Kasumi-1 (cell line): ENCODE measurements at places on chromosomes 12 and 14.
A peak's percentile ranks its signal among the peaks of the same experiment; 100 is the strongest.

- DNase-seq = no peak
Measured at GRCh38 chr12:29350080-29350479, 30.9 kb downstream of the ERGIC2 start.

- DNase-seq = peak; percentile 7
Measured at GRCh38 chr14:66377574-66377973, 108.6 kb upstream of the CCDC196 start.

GRCh38 chr12:56872366-56872765, 61.8 kb downstream of the SDR9C7 start:
- no peak for DNase-seq

- no peak for DNase-seq
Measured at GRCh38 chr12:32836710-32837109, 59.9 kb downstream of the PKP2 start.

- no peak for DNase-seq
Measured at GRCh38 chr12:23174917-23175316, 549.9 kb downstream of the ETNK1 start.

DNA sequence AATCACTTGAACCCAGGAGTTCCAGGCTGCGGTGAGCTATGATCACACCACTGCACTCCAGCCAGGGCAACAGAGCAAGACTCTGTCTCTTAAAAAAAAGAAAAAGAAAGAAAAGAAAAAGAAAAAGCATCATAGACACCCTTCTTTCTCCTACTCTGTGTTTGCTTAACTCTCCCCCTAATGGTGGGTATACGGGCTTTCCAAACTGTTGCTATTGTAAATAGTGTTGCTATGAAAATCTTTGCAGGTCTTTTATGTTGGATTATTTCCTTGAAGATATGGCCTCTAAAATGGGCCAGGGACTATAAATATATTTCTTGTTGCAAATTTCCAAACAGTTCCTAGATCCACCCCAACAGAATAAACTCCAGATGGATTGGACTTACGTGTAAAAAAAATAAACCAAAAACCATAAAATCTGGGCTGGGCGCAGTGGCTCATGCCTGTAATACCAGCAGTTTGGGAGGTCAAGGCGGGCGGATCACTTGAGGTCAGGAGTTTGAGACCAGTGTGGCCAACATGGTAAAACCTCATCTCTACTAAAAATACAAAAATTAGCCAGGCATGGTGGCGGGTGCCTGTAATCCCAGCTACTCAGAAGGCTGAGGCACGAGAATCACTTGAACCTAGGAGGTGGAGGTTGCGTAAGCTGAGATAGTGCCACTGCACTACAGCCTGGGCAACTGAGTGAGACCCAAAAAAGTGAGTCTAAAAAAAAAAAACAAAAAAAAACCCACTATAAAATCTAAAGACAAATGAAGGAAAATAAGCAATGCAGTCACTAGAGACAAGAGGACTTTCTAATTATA, 25.9 kb downstream of the NFKBIA start:
- no peak for DNase-seq

DNA sequence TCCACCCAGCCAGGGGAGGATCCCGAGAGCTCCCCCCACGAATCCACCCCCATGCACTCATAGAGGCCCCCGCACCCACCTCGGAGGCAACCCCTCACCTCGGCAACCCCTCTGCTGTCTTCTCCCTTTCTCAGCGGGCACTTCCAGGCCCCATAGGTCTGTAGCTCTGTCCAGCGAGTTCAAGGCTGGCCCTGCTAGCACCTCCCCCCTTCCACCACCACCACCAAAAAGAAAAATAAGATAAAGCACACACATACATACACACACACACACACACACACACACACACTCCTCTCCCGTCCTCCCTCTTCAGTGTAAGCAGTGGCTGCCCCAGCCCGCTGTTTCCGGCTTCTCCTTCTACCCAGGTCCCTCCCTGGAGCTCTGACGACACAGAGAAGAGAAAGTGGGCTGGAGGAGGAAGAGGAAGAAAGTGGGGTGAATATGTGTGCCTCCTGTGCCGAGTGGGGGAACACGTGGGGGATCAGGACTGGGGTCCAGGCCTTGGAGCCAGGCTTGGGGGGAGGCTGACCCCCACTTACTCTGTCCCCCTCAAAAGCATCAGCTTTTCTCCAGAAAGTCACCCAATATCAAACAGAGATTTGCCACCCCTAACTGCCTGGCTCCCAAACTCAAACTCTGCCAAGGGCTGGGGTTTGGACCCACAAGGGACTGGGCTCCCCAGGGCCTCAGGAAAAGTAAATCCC, at the start of gene STAT6:
Gene STAT6, minus strand, starts transcription at position 332 of the 704 bp plus-strand sequence. CDS start 3,084 bp downstream, outside the sequence.
- peak; percentile 95 for DNase-seq

DNA sequence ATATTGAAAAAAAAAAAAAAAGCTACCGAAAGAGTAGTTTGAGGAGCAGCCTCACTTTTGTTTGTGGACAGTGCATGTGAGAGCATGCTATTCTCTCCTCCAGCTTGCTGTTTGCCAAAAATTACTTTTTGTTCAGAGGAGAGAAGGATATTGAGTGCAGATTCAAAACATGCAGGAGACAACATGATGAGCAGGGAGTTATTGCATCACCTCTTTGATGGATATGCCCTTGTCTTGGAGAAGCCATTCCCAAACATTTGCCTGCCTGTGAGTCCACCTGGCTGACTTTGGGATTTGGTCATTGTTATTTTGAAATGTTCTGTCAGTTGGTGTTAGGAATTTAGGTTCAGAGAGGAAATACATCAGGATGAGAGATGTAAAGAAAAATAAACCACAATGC, 2.4 kb downstream of the C12orf75 start:
- no peak for DNase-seq

- DNase-seq = no peak
Measured at GRCh38 chr12:41365653-41366171, 177.6 kb downstream of the PDZRN4 start.

GRCh38 chr12:452667-453210, 7.0 kb upstream of the B4GALNT3 start:
- DNase-seq = no peak

DNA sequence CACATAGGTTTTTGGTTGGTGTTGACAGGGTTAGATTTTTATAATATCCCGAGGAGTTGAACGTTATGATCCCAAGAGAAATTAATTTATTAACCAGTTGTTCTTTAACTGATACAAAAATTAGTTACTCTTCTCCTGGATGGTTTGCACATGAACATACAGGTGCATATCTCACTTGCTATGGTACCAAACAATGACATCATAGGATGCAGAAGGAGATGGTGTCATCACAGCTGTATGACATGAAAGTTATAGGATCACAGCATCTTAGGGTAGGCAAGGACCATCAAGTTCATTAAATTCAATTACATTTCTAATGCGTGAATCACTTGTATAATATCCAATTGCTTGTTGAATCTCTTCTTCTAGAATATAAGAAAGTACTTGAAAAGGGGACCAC, 175.8 kb downstream of the PAH start:
- DNase-seq = no peak

- DNase-seq = no peak
Measured at GRCh38 chr14:91857614-91858013, 9.7 kb downstream of the TC2N start.

GRCh38 chr12:131454418-131455217, 256.3 kb upstream of the SFSWAP start:
- DNase-seq = peak; percentile 14

DNA sequence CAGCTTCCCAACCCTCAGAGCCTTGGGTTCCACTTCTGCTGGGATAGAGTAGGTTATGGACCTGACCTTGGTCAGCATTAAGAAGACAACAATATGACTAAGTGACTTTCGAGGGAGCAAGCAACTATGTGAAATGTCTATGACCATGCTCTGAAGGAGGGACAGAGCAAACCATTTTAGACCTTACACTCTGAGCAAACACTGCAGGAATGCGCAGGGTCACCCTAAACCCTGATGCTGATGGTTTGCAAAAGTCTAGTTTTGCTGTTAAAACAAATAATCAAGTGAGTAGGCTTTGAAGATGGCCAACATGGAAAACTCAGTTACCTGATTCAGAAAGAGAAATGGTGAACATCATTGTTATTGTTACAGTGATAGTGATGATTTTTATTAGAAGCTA, 8.7 kb downstream of the ZCCHC8 start:
- DNase-seq = no peak

DNA sequence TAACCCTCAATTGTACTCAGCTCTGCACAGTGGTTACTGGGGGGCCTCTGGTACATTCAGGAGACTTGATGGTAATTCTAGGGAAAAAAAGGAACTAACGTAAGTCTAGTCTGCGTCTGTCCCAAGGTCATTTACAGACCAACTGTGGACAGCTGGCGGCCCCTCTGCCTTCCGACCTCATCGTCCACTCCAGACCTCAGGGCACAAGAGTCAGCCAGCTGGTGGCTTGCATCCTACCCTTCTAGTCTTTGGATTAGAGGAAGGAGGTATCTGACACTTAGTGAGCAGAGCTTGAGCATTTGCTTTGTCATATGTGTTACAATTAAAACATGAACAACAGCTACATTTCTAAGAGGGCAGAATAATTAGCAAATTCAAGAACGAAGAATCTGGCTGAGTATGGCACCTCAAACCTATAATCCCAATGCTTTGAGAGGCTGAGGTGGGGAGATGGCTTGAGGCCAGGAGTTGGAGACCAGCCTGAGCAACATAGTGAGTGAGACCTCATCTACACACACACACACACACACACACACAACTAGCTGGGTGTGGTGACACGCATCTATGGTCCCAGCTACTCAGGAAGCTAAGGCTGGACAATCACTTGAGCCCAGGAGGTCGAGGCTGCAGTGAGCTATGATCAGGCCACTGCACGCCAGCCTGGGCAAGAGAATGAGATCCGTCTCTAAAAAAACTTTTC, 36.5 kb downstream of the SSH1 start:
- no peak for DNase-seq

DNA sequence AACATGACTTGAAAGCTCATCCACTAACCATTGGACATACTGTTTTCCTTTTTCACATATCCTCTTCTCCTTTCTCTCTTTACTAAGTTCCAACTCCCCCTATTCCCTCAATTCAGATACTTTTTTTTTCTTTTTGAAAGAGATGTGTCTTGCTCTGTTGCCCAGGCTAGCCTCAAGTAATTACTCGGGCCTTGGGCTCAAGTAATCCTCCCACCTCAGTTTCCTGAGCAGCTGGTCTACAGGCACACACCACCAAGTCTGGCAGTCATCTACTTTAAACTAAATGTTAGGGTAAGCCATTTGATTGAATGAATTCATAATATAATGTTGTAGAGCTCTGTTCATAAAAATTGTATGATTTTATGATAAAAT, 15.5 kb downstream of the LEMD3 start:
- DNase-seq = no peak

GRCh38 chr14:56774503-56774902, 35.8 kb downstream of the OTX2 start:
- no peak for DNase-seq

GRCh38 chr14:100682749-100683148, 43.9 kb upstream of the DLK1 start:
- DNase-seq = no peak
